Activated T-helper 1 cell treated with anti-CD3 and anti-CD28 coated beads, Interleukin-12 subunit alpha, Interleukin-12 subunit beta, Interleukin-2, Interleukin-4 antibody, amounts not matched to agents 30 ng/mL and 10 ng/mL and 1 ng/mL, durations not matched to agents 14 hours and 24 hours and 36 hours (primary cell): ENCODE measurements at places on chromosomes 11 and 22. TPM values are rescaled to one million over a fixed set of nuclear protein-coding genes. Genes with fewer than 3 reads are reported as not detected.

DNA sequence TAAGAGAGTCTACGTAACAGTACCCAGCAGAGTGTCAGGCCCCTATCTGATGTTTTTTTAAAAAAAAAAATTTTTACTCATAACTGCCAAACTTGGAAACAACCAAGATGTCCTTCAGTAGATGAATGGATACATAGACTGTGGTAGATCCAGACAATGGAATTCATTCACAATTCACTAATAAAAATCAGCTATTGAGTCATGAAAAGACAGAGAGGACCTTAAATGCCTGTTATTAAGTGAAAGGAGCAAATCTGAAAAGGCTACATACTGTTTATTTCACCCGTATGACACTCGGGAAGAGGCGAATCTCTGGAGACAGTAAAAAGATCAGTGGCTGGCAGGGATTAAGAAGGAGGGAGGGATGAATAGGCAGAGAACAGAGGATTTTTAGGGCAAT, 541.4 kb upstream of the TENM4 start:
- no peak for DNase-seq

DNA sequence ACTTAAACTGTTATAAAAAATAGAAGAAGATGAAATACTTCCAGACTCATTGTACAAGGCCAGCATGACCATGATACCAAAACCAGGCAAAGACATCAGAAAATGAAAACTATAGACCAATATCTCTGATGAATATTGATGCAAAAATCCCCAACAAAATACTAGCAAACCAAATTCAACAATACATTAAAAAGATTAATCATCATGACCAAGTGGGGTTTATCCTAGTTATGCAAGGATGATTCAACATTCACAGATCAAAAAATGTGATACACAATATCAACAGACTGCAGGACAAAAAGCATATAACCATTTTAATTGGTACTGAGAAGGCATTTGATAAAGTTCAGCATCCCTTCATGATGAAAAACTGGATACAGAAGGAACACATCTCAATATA, 824.5 kb upstream of the RAG2 start:
- DNase-seq: no peak

TTLL1 gene
- total RNA-seq: 2.0 TPM in 2 replicates

KDM4E gene
- total RNA-seq: not detected in 2 replicates

POLD3 gene
- 50.1 and 52.7 TPM in 2 replicates for total RNA-seq

DNA sequence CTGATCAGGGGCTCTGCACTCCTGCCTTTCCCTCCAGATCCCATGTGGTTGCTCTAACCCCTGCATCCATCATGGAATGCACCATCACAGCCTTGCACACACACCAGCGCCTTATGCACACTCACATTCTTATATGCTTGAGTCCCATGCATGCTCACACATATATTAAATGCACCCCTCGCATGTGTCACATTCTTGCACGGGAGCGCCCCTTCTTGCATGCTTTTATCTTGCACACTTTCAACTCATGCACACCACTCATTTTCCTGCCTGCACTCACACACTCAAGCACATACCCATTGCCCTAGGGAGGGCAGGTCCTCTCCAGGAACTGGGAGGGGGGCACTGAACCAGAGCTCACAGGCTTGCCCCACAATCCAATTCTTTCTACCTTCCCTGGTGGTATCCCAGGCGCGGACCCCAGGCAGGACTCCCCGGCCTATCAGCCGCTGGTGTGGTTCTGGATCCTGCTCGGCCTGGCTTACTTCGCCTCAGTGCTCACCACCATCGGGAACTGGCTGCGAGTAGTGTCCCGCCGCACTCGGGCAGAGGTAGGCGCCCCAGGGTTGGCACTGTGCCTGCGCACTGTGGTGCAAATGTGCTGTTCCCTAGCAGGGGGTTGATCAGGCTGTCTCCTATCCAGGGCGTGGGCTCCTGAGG, 2.3 kb upstream of the CATSPERZ start:
- no peak for DNase-seq

DNA sequence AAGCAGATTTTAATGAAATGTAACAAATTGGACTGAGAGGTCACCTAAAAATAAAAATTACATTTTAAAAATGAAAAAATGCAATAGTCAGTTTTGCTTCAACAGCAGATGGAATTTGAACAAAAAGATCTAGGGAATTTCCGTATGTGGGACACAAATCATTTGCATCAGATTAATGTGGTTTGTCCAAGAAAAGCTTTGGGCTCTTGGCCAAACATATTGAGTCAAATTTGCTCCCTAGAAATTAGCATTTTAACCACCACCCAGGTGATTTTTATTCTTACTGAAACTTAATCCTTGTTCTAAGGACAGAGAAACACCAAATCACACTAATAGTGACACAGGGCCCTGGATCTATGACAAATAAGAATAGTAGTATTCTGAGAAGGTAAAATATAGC, 1477.8 kb downstream of the FAM181B start:
- no peak for DNase-seq

DNA sequence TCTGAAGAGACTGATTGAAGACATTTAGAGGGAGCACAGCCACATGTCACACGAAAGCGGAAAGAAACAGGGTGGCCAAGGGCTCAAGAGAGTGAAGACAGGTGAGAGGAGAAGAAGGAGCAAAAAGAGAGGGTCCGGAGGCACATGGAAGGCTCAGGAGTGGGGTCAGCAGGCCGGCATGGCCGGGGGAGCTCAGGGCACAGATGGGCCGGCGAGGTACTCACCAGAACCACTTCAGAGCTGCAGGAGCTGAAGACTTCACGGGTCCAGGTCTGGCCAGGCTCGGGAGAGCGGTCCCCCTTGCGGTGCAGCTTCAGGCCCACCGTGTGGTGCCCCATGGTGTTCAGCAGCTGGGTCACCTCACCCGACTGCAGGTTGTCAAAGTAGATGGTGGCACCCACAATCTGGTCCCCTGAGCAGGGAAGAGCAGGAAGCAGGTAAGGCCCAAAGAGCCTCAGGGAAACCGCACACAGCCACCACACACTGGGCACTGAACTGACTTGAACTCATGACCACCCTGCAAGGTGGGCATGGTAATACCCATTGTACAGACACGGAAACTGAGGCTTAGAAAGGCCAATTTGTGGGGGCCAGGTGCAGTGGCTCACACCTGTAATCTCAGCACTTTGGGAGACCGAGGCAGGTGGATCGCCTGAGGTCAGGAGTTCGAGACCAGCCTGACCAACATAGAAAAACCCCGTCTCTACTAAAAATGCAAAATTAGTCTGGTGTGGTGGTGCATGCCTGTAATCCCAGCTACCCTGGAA, 11.6 kb downstream of the AHNAK start:
- no peak for DNase-seq

DNA sequence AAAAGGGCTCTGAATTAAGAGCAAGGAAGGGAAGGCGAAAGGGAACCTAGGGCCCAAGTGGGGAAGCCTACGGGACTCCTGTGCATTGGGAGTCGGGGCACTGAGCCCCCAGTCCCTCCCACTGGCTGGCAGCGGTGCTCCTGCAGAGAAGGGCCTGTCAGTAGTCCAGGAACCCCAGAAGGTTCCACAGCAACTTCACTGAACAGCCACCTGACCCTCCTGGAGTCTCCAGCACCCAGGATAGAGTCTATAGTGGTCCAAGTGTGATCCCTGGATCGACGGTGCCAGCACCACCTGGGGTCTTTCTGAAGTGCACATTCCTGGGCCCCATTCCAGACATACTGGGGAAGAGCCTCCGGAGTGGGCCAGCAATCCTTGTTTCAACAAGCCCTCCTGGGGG, 100.0 kb upstream of the B3GAT1 start:
- DNase-seq: no peak

DNA sequence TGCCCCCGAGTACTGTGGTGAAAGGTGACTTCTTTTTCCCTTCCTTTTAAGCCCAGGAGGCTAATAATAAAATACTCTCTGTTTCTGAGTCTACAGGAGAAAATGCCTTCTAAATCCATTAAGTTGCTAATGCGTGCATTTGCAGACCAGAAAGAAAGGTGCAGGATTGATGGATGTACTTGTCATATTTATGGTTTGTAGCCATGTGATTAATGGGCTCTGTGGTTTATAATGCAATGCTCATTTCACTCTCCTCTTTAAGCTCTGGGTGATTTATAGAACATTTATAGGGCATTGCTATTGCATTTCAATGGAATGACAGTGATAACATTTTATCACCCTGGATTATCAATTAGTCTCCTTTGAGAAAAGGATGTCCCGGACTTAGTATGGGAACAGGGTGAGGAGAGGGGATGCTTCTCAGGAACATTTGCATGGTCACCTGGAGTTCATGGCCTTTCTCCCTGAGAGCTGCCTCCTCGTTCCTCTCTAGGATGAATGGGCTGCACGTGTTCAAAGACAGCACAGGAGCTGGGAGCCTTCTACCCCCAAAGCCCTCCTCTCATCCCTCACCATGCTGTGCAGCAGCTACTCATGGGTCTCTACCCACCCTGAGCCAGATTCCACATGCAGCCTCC, 82.8 kb upstream of the HMGXB4 start:
- no peak for DNase-seq

GRCh38 chr11:106447631-106448191, 370.2 kb downstream of the AASDHPPT start:
- no peak for DNase-seq

- DNase-seq: no peak
These were observed 6.3 kb downstream of the GRK2 start for GRCh38 chr11:67272327-67273259.

MISFA gene
- total RNA-seq: 5.1 and 7.1 TPM in 2 replicates

- DNase-seq: no peak
These were observed 1174.4 kb downstream of the BRD1 start for GRCh38 chr22:48653306-48653705.

GRCh38 chr22:37394341-37394740, 32.9 kb downstream of the ELFN2 start:
- DNase-seq: no peak

GRCh38 chr11:34243600-34244464, 114.0 kb downstream of the ABTB2 start:
- DNase-seq: peak; percentile 36

DNA sequence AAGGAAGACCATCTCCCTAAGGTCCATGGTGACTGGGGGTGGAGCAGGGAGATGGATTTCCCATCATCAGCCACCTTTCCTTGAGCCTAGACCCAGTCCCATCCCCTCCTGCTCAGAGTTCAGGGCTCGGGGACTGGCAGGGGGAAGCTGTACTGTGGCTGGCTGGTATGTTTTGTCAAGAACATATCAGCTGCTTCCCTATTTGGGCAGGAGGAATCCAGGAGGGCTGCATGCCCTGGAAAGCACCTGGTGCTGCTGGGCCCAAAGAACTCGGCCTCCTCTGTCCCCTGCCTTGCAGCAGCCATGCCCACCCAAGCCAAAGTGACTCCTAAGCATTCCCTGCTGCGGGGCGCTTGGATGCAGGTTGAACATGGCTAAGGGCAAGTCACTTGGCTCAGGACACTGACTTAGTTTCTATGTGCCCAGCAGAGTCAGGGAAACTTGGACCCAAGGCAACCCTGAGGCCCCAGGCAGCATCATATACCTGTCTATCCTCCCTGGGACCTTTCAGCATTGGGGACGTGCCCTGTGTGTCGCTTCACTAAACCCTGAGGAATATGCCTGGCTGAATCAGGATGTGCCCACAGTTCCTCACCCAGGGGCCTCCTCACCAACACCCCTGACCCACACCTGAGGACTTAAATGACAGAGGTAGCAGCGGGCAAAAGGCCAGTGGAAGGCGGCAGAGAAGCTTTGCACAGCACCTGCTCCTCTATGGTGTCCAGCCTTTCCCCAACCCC, 43.1 kb downstream of the BUD13 start:
- DNase-seq: no peak

SMC1B gene
- total RNA-seq: 0.44 and 0.83 TPM in 2 replicates

DNA sequence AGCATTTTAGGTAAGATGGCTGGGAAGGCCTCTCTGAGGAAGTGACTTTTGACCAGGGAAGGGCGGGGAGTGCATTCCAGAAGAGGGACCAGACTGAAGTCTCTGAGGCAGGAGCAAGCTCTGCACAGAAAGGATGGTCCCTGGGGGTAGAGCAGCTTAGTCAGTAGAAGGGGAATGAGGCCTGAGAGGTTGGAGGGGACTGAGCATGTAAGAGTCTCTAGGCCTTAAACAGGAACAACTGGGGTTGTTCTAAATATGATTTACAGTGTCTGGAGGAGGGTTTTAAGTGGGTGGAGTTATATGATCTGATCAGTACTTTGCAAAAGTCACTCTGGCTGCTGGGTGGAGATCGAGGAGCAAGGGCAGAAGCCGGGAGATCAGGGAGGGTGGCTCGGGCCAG, 31.7 kb upstream of the TEF start:
- no peak for DNase-seq

- no peak for DNase-seq
These were observed 486.9 kb downstream of the MIAT start for GRCh38 chr22:27144321-27144720.

GRCh38 chr11:41273908-41274307, 185.5 kb downstream of the LRRC4C start:
- no peak for DNase-seq

CARNS1 gene
- total RNA-seq: 0.62 and 0.81 TPM in 2 replicates

DNA sequence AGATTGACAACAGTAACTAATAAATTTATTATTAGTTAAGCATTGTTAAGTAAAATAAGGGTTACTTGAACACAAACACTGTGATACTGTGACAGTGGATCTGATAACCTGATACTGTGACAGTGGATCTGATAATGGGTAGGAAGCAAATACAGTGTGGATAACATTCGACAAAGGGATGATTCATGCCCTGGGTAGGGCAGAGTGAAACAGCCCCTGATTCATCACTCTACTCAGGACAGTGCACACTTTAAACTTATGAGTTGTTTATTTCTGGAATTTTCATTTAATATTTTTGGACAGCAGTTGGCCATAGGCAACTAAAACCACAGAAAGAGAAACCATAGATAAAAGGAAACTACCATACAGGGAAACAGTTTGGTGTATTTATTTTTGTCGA, 60.8 kb upstream of the CTSC start:
- no peak for DNase-seq

DNA sequence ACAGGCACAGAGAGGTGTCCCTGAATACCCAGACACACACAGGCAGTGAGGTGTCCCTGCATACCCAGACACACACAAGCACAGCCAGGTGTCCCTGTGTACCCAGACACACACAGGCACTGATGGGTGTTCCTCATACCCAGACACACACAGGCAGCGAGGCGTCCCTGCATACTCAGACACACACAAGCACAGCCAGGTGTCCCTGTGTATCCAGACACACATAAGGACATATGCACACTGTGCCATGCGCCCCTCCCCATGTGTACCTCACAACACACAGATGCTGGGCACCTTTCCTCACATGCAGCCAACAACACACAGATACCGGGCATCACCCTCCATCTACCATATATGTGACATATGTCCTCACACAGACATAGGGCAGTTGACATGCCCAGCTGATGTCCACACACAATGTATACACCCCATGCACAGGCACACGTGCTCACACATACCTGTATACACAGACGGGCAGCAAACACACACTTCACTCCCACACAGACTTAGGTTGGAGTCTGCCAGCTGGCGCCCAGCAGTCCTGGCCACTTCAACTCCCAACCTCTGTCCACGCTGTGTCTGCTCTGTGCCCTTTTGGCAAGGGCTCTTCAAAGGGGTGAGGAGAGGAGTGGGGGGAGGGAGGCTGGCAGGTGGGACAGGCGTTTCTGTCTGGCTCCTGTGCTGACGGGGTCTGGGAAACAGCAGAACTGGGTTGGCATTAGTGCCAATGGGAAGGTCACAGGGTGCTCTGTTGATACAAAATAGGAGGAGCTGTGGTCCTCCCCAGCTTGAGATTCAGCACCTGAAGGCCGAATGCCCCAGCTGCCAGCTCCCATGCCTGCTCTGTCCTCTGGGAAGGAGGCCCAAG, 69.4 kb upstream of the ALX4 start:
- DNase-seq: no peak

- no peak for DNase-seq
These were observed 32.7 kb downstream of the GRAMD4 start for GRCh38 chr22:46652847-46653331.

NDUFA6 gene
- 81.6 and 85.8 TPM in 2 replicates for total RNA-seq
